ENCODE measurements at places on chromosomes 7 and 10.

- no peak for DNase-seq
Measured at GRCh38 chr10:99730026-99730425, 1.9 kb downstream of the COX15 start.

- no peak for DNase-seq
Measured at GRCh38 chr7:15178065-15178464, 275.5 kb upstream of the DGKB start.

DNA sequence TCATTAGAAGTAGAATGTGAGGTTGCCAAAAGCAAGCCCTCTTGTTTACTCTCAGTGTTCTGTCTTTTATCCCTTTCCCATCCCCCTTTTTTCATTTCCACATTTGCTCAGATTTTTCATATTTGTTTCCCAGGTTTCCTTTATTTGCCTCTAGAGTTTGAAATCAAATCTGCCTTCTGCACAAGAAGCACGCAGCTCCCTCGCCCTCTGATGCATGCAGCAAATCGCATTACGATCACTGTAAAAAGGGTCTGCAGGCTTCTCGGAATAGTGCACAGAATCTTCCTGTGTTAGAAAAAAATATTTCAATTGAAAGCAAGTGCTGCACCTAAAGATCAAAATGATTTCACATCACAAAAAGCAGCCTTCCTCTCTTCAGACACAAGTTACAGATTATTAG, 129.0 kb downstream of the GPAM start:
- no peak for DNase-seq

GRCh38 chr10:113753020-113753692, 1.7 kb downstream of the PLEKHS1 start:
- DNase-seq = no peak

GRCh38 chr7:112162784-112163506, 43.3 kb downstream of the DOCK4 start:
- DNase-seq = no peak
